ENCODE measurements at places on chromosomes 6 and 20.
A peak's percentile ranks its signal among the peaks of the same experiment; 100 is the strongest.

GRCh38 chr6:35919085-35919826 lies 1.6 kb downstream of the SRPK1 start:
- no peak for DNase-seq

- DNase-seq = no peak
Observed at GRCh38 chr6:105167914-105168313, 11.9 kb downstream of the POPDC3 start.

DNA sequence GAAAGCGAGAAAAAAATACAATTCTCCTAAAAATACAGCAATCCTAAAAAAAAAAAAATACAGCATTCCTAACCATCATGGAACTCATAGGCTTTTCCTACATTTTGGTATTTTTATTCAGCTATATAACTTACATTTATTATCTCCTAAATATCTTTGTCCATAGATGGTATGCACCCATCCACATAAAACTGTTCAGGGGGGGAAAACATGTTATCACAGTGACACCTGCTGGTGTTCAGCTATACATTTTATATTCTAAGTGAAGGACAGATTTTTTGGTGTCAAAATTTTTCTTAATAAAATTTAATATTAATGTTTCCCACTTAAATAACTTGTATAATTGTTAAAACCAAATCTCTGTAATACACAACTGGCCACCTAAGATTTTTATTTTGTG lies 58.0 kb downstream of the BLOC1S5 start:
- DNase-seq = peak; percentile 4

DNA sequence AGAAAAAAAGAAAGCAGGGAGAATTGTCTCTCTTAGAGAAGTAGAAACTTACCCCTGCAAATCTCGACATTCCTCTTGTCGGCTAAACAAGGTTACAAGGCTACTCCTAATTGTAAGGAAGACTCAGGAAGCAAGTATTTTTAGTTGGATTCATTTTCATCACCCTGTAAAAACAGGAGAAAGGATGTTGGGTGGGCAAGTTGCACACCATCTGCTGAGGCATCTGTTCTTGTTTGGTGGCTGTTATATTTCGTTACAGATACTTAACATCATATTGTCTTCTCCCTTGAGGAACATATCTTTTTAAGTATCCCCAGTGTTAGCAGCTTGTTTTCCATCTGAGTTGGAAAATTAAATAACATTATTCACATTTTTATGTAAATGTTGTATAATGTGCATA lies 187.5 kb downstream of the PLCB4 start:
- no peak for DNase-seq

DNA sequence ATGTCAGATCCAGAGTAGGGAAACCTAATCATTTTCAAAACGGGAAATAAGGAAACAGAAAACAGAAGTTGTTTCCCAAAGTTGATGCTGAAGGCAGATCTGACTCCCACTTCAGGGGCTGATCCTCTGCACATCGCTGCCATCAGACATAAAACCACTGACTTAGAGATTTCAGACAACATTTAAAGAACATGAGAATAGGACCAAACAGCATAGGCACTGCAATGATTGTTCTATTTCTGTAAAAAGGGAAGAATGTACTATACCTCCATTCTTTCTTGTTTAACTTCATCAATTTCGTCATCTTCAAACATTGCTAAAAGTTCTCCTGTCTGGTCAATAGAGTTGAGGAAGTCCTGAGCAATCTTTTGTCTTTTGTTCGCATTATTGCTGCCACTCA lies 324.7 kb upstream of the RUNX2 start:
- no peak for DNase-seq

- no peak for DNase-seq
Observed at GRCh38 chr20:58017231-58017969, 211.1 kb downstream of the ANKRD60 start.

DNA sequence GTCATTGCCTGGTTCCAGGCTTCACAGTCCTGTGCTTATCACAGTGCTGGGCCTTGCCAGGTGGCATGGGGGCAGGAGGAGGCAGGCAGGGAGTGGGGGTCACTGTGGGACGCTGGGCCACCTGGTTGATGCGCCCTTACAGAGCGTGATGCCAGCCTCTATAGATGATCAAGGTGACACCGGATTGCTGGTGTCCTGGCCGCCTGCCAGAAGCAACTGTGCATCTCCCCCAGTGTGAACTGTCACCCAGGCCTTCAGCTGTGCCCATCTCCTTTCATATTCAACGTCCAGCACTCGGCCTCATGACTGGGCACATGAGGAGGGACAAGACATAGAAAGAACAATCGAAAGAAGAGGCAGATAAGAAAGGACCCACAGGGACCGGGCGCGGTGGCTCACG lies 318.9 kb downstream of the TAF4 start:
- DNase-seq = no peak

DNA sequence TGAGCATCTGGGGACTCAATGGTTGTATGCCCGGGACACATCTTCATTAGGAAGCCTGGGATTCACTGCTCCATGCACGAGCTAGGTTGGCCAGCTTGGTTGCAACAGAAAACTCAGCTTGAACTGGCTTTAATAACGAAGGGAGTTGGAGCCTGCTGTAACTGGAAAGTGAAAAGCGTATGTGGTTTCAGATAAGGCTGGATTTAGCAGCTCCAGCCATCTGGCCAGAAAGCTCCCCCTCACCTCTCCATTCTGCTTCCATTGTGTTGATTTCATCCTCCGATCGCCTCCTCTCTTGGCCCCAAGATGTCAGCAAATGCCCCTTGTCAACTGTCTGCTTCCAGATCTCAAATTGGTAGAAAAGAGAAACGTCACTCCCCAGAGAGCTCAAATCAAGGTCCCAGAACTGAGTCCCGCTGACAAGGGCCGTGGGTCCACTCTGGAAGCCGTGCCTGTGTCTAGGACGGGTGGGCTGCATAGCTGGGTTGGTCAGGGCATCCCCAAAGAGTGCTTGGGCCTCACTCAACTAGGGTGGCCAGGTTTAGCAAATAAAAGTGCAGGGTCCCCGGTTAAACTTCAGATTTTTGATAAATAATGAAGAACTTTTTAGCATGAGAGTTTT lies 117.0 kb upstream of the PMEPA1 start:
- DNase-seq = no peak

DNA sequence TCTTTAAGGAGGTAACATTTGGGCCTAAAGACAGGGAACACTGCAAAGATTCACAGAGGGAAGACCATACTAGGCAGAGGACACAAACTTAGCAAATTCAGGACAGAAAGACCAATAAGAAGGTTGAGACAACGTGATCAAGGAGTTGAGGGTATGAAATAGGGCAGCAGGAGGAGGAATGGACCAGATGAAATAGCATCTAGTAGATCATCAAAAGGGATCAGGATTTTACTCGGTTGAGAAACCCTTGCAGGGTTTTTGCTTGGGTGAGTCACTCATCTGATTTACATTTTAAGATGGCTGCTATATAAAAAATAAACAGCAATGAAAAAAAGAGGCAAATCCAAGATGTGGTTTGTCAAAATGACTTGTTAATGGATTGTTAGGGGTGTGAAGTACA lies 4.7 kb downstream of the BCLAF1 start:
- DNase-seq = no peak

- no peak for DNase-seq
Observed at GRCh38 chr6:17012421-17013225, 89.2 kb upstream of the STMND1 start.

DNA sequence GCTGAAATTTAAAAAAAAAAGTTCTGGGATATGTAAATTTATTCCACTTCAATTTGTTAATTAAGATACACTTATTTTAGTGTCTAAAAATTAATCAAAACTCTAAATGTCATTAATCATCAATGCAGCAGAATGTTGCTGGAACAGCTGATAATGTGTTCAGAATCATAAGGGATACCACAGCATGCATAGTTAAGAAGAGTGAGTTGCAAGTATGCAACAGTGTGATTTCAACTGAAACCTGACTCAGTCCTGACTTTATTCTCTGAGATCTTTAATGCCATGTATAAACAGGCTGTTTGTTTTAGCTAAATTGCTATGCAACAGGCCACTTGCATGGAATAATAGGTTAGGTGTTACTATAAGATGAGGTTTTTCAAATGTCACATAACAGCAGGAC lies 1.4 kb downstream of the GRIK2 start:
- DNase-seq = no peak

GRCh38 chr6:25431975-25432307 lies 152.8 kb downstream of the CARMIL1 start:
- DNase-seq = no peak

Data from naive thymus-derived CD8-positive, alpha-beta T cell (primary cell).